ENCODE measurements at places on chromosomes 2 and 18.

DNA sequence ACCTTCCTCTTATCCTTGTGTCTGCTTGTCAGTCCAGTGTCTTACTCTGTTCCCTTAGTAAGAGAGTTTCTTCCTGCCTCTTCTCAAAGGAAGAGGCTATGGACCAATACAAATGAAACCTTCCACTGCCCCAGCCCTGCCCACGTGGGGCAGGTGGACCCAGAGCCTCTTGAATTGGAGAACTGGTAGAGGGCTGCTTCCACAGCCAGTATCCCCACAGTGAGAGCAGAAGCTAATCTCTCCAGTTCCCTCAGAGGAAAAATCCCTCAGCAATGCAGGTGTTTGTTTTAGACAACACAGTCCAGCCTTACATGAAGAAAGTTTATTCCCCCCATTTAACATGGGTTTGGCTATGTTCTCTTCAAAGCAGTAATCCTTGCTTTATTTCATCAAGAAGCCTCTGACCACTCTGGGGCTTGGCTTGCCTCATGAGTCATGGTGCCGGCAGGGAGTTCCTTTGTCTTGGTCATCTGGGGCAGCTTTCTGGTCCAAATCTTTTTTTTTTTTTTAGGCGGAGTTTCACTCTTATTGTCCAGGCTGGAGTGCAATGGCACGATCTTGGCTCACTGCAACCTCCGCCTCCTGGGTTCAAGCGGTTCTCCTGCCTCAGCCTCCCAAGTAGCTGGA, 6.5 kb upstream of the CYBRD1 start:
- no peak for DNase-seq

GRCh38 chr18:27049969-27050368, 135.1 kb downstream of the CHST9 start:
- no peak for DNase-seq

- DNase-seq = no peak
Observed at GRCh38 chr2:135140606-135141005, 88.5 kb downstream of the RAB3GAP1 start.

GRCh38 chr2:2057125-2057721, 273.9 kb downstream of the MYT1L start:
- DNase-seq = peak; percentile 58

- no peak for DNase-seq
Observed at GRCh38 chr2:10507106-10507505, 59.0 kb upstream of the ODC1 start.

DNA sequence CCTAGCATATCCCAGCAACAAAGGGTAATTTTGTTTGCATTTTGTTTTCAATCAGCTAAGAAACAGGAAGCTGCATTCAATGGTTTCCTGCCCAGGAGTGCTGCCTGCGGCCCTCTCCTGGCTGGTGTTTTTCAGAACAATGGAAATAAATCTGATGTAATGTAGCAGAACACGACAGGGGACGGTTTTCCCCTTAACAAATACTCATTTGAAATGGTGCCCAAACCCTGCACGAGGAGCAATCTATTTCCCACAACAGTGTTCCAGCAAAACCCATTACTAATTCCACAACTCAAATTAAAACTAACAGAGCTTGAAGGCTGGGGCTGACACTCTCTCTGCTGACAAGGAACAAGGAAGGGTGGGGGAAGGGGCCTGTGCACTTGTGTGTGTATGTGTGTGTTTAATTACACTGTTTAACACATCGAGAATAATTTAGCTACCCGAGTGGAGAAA, 8.7 kb downstream of the CAPN13 start:
- DNase-seq = no peak

DNA sequence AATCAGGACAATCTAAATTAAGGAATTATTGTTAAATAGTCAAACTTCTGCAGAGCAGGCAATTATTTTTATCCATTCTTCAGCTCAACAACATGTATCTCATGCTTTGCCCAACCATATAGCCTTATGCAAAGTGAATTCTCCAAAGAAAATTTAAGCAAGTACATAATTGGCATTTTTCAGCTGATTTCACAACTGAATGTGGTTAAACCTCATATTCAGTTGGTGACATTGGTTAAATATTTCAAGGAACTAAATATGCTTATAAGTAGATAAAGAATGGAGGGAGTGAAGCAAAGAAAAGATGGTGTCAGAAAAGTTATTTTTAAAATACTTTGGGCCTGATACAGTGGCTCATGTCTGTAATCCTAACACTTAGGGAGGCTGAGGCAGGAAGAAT, 816.2 kb downstream of the NRXN1 start:
- DNase-seq = no peak

Measured in stimulated activated CD4-positive, alpha-beta T cell treated with anti-CD3 and anti-CD28 coated beads, Interleukin-4, amount 100 ng/mL, for 24 hours (primary cell).